A549 treated with DMSO at 1 μM for 4 hours (cell line): ENCODE measurements at places on chromosomes 6 and 20. TPM values are rescaled to one million over a fixed set of nuclear protein-coding genes. Genes with fewer than 3 reads are reported as not detected.

The TTBK1 gene
- 0.03 to 0.09 TPM (median 0.06 TPM) in 4 of 5 replicates, not detected in the other for total RNA-seq

The BCKDHB gene
- 4.6 to 6.7 TPM (median 5.6 TPM) in 5 replicates for total RNA-seq

The FOXS1 gene
- 0.55 to 1.6 TPM (median 1.1 TPM) in 5 replicates for total RNA-seq

The METTL24 gene
- total RNA-seq = not detected in 5 replicates

The NRN1 gene
- 0.76 to 1.3 TPM (median 1.1 TPM) in 5 replicates for total RNA-seq

The CDSN gene
- not detected in 5 replicates for total RNA-seq

The TRIM10 gene
- not detected in 5 replicates for total RNA-seq

The C20orf173 gene
- not detected in 5 replicates for total RNA-seq

The ASIP gene
- total RNA-seq = not detected in 5 replicates

The HAO1 gene
- not detected in 5 replicates for total RNA-seq

The ENPP5 gene
- not detected in 5 replicates for total RNA-seq

The HLA-DQA2 gene
- not detected in 5 replicates for total RNA-seq

The OR2H1 gene
- total RNA-seq = not detected in 5 replicates

The GABRR1 gene
- not detected in 5 replicates for total RNA-seq

The TREML1 gene
- not detected in 5 replicates for total RNA-seq

The ULBP1 gene
- total RNA-seq = 0.84 to 1.1 TPM (median 1.0 TPM) in 5 replicates

The ZC3H12D gene
- total RNA-seq = 0.06 to 0.19 TPM (median 0.11 TPM) in 5 replicates

The STMND1 gene
- total RNA-seq = not detected in 5 replicates

The ECT2L gene
- not detected in 5 replicates for total RNA-seq

The ESR1 gene
- total RNA-seq = not detected in 5 replicates

The GPX5 gene
- total RNA-seq = not detected in 5 replicates

The RBPJL gene
- total RNA-seq = not detected in 5 replicates

The CRISP2 gene
- not detected in 5 replicates for total RNA-seq

The LAMP5 gene
- total RNA-seq = 0.05 TPM in 1 of 5 replicates, not detected in the others

The FRK gene
- total RNA-seq = 1.5 to 2.1 TPM (median 1.8 TPM) in 5 replicates

The ALDH8A1 gene
- 0.06 to 0.30 TPM (median 0.18 TPM) in 5 replicates for total RNA-seq

The ZGPAT gene
- 24.0 to 30.5 TPM (median 27.2 TPM) in 5 replicates for total RNA-seq

The GSTA3 gene
- not detected in 5 replicates for total RNA-seq

The CASP8AP2 gene
- 5.1 to 8.2 TPM (median 7.6 TPM) in 5 replicates for total RNA-seq

The THBS2 gene
- 0.01 to 0.17 TPM in 2 of 5 replicates, not detected in the others for total RNA-seq

The MDFI gene
- total RNA-seq = 0.61 to 1.0 TPM (median 0.82 TPM) in 5 replicates

The OPN5 gene
- not detected in 5 replicates for total RNA-seq

The HLA-DOB gene
- 0.07 to 0.30 TPM (median 0.16 TPM) in 4 of 5 replicates, not detected in the other for total RNA-seq

The WDR27 gene
- 6.0 to 13.2 TPM (median 12.9 TPM) in 5 replicates for total RNA-seq

The IMPG1 gene
- total RNA-seq = not detected in 5 replicates

The ENPP3 gene
- not detected in 5 replicates for total RNA-seq

The PRRC2A gene
- total RNA-seq = 68.9 to 101 TPM (median 86.8 TPM) in 5 replicates

The SLC26A8 gene
- total RNA-seq = not detected in 5 replicates

The CALHM5 gene
- 0.05 to 0.10 TPM (median 0.06 TPM) in 5 replicates for total RNA-seq

The TRAPPC3L gene
- total RNA-seq = not detected in 5 replicates

The C6orf52 gene
- total RNA-seq = 1.7 to 2.8 TPM (median 2.0 TPM) in 5 replicates

The CST1 gene
- 0.35 to 1.9 TPM (median 0.94 TPM) in 5 replicates for total RNA-seq

The HSPA1L gene
- 1.00 to 2.0 TPM (median 1.9 TPM) in 5 replicates for total RNA-seq

The PLEKHG1 gene
- 0.33 to 0.90 TPM (median 0.50 TPM) in 5 replicates for total RNA-seq

The TCP11 gene
- not detected in 5 replicates for total RNA-seq

The ABHD16B gene
- 0.05 TPM in 1 of 5 replicates, not detected in the others for total RNA-seq

The XKR7 gene
- total RNA-seq = 0.01 to 0.04 TPM (median 0.02 TPM) in 5 replicates

The SYNJ2 gene
- 61.8 to 71.2 TPM (median 68.5 TPM) in 5 replicates for total RNA-seq

The CFAP206 gene
- total RNA-seq = 0.47 to 0.93 TPM (median 0.56 TPM) in 5 replicates

The CDKAL1 gene
- 3.3 to 3.7 TPM (median 3.5 TPM) in 5 replicates for total RNA-seq

The ORC3 gene
- total RNA-seq = 16.4 to 19.6 TPM (median 18.9 TPM) in 5 replicates

The BMP6 gene
- 14.1 to 21.4 TPM (median 18.5 TPM) in 5 replicates for total RNA-seq

The CCN6 gene
- not detected in 5 replicates for total RNA-seq

The OR2B6 gene
- total RNA-seq = 0.17 to 0.25 TPM (median 0.17 TPM) in 3 of 5 replicates, not detected in the others

The MAPK13 gene
- total RNA-seq = 0.71 to 1.5 TPM (median 0.93 TPM) in 5 replicates

The C6orf58 gene
- total RNA-seq = 0.10 to 0.45 TPM (median 0.24 TPM) in 5 replicates

The TAB2 gene
- 21.7 to 29.5 TPM (median 26.9 TPM) in 5 replicates for total RNA-seq

The KLC4 gene
- 7.1 to 8.7 TPM (median 7.6 TPM) in 5 replicates for total RNA-seq
